ENCODE measurements at places on chromosomes 2 and 18. TPM values are rescaled to one million over a fixed set of nuclear protein-coding genes. Genes with fewer than 3 reads are reported as not detected.

ANKRD29 gene
- polyA plus RNA-seq = 0.93 TPM

NOL4 gene
- polyA plus RNA-seq = 2.1 TPM

REG1B gene
- not detected for polyA plus RNA-seq

TUBA4B gene
- polyA plus RNA-seq = 0.49 TPM

ASB18 gene
- polyA plus RNA-seq = not detected

DOCK10 gene
- polyA plus RNA-seq = 10.8 TPM

FBXO15 gene
- polyA plus RNA-seq = 7.0 TPM

CCDC150 gene
- 19.7 TPM for polyA plus RNA-seq

MC5R gene
- polyA plus RNA-seq = 0.31 TPM

CYTIP gene
- 1.9 TPM for polyA plus RNA-seq

CFAP65 gene
- 0.34 TPM for polyA plus RNA-seq

ABCB11 gene
- 0.01 TPM for polyA plus RNA-seq

CD28 gene
- polyA plus RNA-seq = 2.3 TPM

RBM43 gene
- 19.2 TPM for polyA plus RNA-seq

CEBPZOS gene
- 56.9 TPM for polyA plus RNA-seq

COQ10B gene
- 20.8 TPM for polyA plus RNA-seq

CCDC85A gene
- polyA plus RNA-seq = 1.5 TPM

POTEE gene
- 0.03 TPM for polyA plus RNA-seq

FBXO41 gene
- polyA plus RNA-seq = 1.6 TPM
